ENCODE measurements at places on chromosomes 3 and 15. TPM values are rescaled to one million over a fixed set of nuclear protein-coding genes. Genes with fewer than 3 reads are reported as not detected.

DNA sequence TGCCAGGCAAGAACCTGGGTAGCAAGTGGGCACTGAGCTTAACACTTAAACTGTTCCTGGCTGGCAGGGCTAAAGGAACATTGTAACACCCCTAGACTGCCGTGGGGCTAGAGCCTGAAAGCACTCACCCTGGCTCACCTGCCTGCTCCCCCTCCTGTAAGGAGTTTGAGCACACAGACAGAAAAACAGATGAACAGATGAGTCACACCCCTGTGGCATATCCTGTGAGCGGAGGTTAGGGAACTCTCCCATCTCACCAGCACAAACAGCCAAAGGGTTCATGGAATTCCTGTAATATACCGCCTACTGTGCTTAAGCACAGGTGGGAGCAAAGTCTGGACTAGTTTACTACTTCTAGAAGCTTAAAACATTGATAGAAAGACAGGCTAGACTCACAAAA, 300.1 kb downstream of the ROBO1 start:
- H3K4me1 ChIP-seq, result no peaks in the 10 kb centered on the region
- no peaks in the 10 kb centered on the region for H3K27me3 ChIP-seq

DNA sequence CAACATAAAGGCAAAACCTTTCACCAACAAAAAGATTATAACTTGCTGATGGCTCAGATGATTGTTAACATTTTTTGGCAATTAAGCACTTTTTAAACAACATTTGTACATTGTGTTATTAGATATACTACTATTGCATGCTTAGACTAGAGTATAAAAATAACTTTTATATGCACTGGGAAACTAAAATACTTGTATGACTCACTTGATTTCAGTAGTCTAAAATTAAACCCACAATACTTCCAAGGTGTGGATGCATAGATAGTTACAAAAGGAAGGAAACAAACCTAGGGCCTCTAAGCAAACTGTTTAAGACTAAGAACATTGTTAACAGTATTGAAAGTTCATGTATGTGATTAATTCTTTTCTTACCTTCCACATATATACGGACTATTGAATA, 1521.5 kb downstream of the OTOL1 start:
- no peak for DNase-seq
- H3K36me3 ChIP-seq, result no peaks in the 10 kb centered on the region
- H3K4me3 ChIP-seq, result no peak overlapping the region
- H3K4me1 ChIP-seq, result no peaks in the 10 kb centered on the region

- peaks cover 46% of the 10 kb centered on the region for H3K36me3 ChIP-seq
- H3K27me3 ChIP-seq, result no peaks in the 10 kb centered on the region
- peak overlapping the region; percentile 77 for H3K4me3 ChIP-seq
Measured at GRCh38 chr3:63979093-63979885, 44.0 kb downstream of the PSMD6 start.

DNA sequence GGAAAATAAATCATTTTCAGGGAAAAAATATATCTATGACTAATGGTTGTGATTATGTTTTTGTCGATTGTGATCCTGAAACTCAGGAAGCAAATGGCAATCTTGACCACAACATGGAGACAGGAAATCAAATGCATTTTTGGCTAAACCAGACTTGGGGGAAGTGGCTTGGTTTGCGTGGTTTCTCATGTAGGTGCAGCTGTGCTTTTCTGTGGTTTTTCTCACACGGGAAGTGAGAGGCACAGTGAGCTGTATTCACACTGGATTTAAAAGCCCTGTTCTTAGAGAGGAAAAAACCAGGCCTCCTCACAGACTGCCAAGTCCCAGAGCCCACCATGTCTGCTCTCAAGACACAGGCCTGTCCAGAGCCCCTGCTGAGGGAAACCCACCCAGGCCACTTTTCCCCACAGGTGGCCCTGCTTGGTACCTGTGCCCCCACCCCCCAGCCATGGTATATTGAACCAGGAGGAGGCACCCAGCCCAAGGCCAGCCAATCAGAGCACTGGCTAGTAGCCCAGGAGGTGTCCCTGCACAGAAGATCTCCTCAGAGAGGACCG, 46.1 kb downstream of the BTD start:
- H3K4me3 ChIP-seq, result peak overlapping the region; percentile 69
- H3K4me1 ChIP-seq, result peaks cover 38% of the 10 kb centered on the region
- H3K27me3 ChIP-seq, result peaks cover 21% of the 10 kb centered on the region
- peak; percentile 92 for DNase-seq
- peaks cover 9% of the 10 kb centered on the region for H3K36me3 ChIP-seq

- DNase-seq, result no peak
- H3K27me3 ChIP-seq, result peaks cover 12% of the 10 kb centered on the region
Measured at GRCh38 chr3:100844063-100844936, 135.0 kb downstream of the TFG start.

DNA sequence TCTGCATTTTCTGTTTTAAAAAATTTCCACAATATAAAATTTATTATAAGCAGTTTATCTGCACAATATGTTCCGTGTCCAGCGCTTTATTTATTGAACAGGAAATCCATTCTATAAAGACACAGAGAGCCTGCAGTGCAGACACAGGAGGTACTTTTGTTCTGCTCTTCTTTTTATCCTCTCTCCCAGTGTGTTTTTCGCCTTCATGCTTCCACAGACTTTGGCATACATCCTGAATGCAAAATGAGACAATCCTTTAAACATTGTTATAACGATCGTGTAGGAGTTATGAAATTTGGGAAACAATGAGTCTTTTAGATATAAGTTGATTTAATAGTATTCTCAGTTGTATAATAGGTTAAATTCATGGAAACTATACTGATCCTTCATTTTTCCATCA, 749.2 kb downstream of the NAALADL2 start:
- H3K36me3 ChIP-seq, result no peaks in the 10 kb centered on the region
- DNase-seq, result no peak
- no peak overlapping the region for H3K4me3 ChIP-seq
- no peaks in the 10 kb centered on the region for H3K4me1 ChIP-seq
- no peak overlapping the region for H3K27ac ChIP-seq

GRCh38 chr15:60798821-60799220, 319.9 kb upstream of the ICE2 start:
- peak overlapping the region; percentile 83 for H3K27ac ChIP-seq
- peaks cover 49% of the 10 kb centered on the region for H3K4me1 ChIP-seq
- peaks cover 6% of the 10 kb centered on the region for H3K36me3 ChIP-seq
- no peaks in the 10 kb centered on the region for H3K27me3 ChIP-seq
- DNase-seq, result no peak

The MNS1 gene
- total RNA-seq, result 0.86 TPM

The PCSK6 gene
- total RNA-seq, result 4.7 TPM
